Non-pigmented ciliary epithelial cell (primary cell): ENCODE measurements at places on chromosomes 2 and 18.

- DNase-seq, result no peak
Measured at GRCh38 chr2:53786352-53786704, 425 bp downstream of the ASB3 start.

DNA sequence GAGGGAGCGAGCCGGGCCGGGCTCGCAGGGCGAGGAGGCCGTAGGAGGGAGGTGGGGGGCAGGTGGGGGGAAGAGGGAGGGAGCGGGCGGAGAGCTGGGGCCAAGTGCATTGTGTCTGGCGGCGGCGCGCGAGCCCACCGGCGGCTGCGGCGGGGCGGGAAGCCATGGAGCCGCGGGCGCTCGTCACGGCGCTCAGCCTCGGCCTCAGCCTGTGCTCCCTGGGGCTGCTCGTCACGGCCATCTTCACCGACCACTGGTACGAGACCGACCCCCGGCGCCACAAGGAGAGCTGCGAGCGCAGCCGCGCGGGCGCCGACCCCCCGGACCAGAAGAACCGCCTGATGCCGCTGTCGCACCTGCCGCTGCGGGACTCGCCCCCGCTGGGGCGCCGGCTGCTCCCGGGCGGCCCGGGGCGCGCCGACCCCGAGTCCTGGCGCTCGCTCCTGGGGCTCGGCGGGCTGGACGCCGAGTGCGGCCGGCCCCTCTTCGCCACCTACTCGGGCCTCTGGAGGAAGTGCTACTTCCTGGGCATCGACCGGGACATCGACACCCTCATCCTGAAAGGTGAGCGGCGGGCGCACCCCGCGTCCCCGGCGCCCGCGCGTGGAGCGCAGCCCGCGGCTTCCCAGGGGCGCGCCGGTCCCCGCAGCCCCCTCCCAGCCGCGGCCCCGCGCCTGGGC is at the start of gene TMEM178A:
TSS of gene TMEM178A (plus strand) at position 107 of the 680 bp plus-strand sequence. CDS start at position 165, 58 bp downstream.
- DNase-seq, result no peak

GRCh38 chr2:27721884-27722485 is 49.5 kb upstream of the MRPL33 start:
- DNase-seq, result no peak

GRCh38 chr2:153476816-153477635 is 1.5 kb downstream of the RPRM start:
- no peak for DNase-seq

DNA sequence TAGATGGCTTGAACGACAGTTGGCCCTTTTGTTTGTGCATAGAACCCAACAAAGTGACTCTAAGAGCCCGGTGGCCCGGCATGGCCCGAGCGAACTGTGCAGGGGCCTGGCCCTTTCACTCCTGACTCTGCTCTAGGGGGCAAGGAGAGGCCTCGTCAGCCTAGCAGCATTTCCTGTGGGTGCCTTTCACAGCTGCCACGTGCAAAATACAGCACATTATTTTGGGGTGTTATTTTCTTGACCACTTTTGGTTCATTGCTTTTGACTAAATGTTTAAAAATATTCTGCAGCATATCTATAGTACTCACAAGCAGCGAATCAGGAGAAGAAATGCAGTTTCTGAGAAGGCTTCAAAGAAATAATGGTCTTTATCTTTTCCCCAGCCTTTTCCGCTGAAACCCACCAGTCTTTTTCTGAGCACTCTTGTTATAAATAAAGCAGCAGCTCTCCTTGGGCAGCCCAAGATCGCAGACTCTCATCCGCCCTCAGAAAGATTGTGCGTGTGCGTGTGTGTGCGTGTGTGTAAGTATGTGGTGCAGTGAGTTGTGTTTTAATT is 31.3 kb downstream of the DGKD start:
- no peak for DNase-seq

DNA sequence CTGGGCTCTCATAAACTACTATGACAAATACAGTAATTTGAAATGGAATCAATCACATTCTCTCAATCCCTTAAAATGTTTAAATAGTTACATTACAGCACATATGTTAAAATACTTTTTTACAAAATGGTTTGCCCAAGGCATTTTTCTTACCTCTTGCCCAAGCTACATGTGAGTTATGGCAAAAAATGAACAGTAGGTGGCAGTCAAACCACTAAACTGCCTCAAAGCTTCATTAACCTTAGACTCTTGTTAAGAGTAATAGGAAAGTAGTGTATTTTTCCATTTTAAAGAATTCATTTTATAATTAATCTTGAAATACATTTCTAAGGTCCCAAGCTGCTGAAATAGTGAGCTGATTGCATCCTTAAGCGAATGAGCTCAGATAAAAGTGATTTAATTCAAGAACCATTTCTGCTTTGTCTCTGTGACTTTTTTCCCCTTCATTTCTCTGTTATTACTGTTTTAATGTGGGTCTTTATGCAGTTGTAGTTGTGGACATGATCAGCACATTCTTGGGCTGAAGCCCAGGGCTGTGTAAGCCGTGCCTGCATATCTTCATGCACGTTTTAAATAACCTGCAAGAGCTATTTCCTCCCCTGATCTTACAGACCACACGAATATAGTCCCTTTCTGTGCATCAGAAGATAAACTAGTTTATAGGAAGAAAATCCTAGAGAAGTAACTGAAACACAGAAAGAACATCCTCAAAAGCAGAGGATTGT is 311.8 kb downstream of the LNPK start:
- DNase-seq, result peak; percentile 41

DNA sequence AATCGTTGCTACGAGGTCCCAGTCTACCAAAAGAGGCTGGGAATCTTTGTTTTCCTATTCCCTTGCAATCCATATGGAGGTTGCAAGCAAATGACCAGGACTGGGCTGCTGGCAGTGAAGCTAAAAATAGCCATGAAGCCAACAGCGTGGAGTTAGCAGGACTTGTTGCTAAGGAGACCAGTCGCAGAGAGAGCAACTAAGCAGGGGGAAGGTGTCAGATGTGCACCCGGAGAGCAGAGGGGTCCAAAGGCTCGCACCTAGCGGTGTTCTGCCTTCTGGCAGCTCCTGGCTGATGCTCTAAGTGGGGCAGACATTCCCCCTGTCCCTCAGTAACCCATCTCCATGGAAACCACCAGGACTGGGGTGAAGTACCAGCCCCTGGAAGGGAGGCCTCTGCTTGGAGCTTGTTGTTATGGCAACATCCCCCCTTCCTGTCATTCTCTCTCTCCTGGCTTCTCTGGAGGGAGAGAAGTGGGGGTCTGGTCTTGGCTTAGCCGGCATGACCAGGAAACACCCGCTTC is 84.6 kb downstream of the DNMT3A start:
- DNase-seq, result peak; percentile 32

GRCh38 chr2:119638685-119639554 is 40.1 kb upstream of the TMEM177 start:
- DNase-seq, result no peak

DNA sequence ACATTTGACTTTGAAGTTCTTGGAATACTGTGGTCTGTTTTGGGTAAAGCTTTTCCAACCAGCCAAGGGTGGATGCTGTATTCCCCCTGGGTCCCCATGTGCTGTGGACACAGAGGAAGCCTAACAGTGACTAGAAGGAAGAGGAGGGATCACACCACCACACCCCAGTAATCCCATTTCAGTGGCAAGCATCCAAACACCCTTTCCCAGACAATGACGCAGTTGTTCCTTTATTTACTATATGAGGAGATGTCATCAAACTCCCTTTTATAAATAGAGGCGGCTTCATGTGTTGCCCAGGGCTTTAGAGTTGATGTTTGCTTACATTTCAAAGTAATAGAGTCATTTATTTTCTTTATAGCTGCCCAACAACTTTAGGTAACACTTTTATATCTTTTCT is 959.4 kb upstream of the GYPC start:
- no peak for DNase-seq

DNA sequence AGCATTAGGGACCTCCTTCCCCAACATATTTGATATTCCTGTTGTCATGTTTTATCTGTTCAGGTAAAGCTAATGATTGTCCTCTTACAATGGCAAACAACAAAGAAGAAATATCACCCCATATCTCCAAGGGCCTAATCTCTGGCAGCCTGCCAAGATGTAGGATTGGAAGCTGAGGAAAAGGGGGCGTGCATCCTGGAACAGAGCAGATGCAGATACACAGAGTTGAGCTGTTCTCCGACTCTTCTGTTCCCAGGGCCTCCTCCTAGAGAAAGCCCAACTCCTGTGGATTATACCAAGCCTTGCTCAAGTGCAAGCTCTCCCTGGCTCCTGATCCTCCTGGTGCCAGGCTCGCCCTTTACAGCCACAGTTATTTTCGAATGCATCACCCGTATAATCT is 35.2 kb upstream of the CD207 start:
- no peak for DNase-seq

- peak; percentile 15 for DNase-seq
Measured at GRCh38 chr18:33231474-33232317, 208.8 kb downstream of the CCDC178 start.

DNA sequence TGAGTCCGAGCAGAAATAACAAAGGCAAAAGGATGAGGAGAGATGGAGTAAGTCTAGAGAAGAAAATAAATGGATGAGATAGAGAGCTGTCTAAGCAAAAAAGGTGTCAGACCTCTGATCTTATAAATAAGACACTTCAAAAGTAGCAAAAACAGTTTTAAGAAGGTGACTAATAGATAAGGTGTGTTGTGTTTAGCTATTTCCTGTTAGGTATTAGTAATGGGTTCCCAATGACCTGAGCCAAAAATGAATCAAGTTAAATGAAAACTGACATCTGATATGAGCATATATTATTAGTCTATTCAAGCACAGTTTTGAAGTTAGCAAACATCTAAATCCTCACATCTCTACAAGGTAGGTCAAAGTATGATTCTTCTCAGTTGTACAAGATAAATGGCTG is 10.6 kb downstream of the SUPT7L start:
- no peak for DNase-seq

DNA sequence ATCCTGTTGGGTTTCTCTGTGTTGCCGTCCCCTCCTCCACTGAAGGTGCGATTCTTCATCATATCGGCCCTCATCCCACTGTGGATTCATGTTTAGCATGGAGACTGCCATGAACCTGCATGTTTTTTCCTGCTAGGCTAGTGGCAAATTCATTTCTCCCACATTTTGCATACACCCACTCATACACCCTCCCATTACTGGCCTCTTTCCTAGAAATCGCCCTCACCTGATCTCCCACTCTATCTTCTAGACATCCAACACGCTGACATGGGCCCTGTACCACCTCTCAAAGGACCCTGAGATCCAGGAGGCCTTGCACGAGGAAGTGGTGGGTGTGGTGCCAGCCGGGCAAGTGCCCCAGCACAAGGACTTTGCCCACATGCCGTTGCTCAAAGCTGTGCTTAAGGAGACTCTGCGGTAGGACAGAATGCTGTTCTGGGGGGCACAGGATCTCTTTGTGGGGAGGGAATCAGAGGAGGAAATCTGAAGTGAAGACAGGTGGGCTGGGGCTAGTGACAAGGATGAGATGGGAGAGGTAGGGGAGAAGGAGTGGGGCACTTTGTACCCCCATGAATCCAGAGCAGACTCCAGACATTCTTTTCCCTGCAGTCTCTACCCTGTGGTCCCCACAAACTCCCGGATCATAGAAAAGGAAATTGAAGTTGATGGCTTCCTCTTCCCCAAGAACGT is 17.7 kb downstream of the PRKAG3 start:
- no peak for DNase-seq

GRCh38 chr2:980176-980575 is 29.5 kb downstream of the SNTG2 start:
- DNase-seq, result no peak

GRCh38 chr2:75569546-75569945 is 8.8 kb upstream of the EVA1A start:
- no peak for DNase-seq

DNA sequence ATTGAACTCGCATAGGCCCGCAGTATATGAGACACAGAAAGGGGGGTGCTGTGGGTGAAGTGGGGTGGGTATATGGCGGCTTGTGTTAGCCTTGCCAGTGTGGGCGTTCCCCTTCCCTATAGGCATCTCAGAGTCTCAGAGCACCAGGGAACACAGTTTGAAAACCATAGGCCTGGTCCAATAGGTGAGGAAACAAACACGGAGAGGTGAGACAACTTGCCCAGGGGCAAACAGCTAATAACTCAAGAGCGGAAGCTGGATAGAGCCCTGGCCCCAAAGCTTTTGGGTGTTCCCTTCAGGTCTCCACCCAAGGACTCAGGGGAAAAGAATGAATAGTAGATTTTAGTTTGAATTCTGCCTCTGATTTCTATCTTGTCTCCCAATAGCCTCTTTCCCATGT is 7.9 kb downstream of the LIPG start:
- DNase-seq, result no peak

GRCh38 chr2:168529054-168529833 is 73.2 kb downstream of the CERS6 start:
- DNase-seq, result no peak

DNA sequence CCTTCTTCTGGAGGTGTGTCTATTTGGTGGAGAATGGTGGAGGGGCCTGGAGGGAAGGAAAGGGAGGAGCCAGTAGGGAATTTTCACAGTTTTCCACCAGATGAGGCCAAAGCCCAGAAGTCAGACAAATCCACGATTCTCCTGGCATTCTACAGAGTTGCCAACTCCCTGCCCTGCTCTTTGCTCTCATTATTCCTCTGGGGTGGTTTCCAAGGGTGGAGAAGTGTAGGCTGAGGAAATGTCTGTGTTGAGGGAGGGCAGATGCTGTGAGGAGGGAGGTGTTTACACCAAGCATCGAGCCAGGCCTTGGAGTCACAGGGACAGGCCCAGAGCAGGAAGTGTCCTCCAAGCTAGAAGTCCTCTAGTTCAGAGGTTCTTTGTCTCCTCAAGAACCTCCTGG is 124.1 kb upstream of the LGALSL start:
- no peak for DNase-seq

- no peak for DNase-seq
Measured at GRCh38 chr2:221716426-221717303, 144.6 kb upstream of the EPHA4 start.

- DNase-seq, result no peak
Measured at GRCh38 chr2:98087447-98088020, 567 bp downstream of the VWA3B start.

DNA sequence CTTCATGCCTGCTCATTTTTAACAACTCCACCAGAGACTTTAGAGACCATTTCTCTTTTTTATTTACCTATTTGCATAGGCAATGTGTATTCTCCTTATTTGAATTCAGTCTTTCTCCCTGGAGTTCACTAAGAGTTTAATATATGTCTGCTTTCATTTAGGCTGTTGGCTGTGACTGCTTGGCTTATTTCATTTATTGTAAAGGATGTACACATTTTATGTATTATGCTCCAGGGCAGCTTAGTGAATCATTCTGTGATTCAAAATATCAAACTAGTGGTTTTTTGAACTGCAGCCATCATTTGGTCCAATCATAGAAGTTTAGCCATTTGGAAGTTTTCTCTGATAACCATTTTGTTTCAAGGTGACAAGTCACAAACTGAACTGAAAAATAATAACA is 229.6 kb downstream of the LPIN1 start:
- DNase-seq, result no peak
